Activated T-cell treated with anti-CD3 and anti-CD28 coated beads, Interleukin-2, amount 50 U/mL, for 4 hours (primary cell): ENCODE measurements at places on chromosomes 13 and 19.

DNA sequence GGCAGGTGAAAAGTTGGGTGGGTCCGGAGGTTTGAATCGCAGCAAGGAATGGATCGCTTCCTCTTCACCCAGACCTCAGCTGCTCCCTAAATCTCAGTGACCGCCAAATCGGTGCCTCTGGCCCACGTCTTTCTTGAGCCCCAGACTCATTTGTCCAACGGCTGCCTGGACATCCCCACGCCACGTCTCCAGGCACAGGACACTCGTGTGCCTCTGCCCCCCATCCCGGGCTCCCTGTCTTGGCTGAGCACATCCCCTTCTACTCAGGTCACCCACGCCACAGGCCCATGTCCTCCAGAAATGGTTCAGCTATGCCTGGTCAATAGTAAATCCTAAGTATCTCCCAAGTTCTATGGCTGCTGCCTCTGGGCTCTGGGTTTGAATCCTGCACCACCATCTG is 56.6 kb downstream of the CDADC1 start:
- DNase-seq: no peak

DNA sequence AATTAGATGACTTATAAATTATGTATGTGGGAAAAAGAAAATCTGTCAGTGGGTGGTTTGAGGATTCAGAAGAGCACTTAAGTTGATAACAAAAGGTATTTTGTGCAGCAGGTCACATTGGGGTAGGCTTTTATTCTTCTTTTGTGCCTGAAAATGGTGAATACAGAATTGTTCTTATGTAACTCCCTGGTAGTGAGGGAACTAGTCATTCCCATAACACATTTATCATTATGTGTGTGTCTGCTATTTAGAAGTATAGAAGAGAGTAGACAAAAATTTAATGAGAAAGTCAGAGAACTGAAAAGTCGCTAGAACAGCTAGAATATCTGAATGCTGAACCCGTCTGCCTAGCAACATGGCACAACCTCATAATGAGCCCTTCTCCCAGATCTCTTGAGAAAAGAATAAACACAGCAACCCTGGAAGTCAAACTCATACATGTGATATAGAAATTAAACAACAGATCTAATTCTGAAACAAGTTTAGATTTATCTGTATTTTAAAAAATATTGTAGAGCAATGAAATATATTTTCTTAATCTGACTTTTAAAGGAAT is 111.8 kb upstream of the EDNRB start:
- no peak for DNase-seq

GRCh38 chr13:78593652-78594455 is 9.5 kb downstream of the POU4F1 start:
- no peak for DNase-seq

- DNase-seq: no peak
Measured at GRCh38 chr13:25218019-25218418, 45.9 kb upstream of the AMER2 start.

DNA sequence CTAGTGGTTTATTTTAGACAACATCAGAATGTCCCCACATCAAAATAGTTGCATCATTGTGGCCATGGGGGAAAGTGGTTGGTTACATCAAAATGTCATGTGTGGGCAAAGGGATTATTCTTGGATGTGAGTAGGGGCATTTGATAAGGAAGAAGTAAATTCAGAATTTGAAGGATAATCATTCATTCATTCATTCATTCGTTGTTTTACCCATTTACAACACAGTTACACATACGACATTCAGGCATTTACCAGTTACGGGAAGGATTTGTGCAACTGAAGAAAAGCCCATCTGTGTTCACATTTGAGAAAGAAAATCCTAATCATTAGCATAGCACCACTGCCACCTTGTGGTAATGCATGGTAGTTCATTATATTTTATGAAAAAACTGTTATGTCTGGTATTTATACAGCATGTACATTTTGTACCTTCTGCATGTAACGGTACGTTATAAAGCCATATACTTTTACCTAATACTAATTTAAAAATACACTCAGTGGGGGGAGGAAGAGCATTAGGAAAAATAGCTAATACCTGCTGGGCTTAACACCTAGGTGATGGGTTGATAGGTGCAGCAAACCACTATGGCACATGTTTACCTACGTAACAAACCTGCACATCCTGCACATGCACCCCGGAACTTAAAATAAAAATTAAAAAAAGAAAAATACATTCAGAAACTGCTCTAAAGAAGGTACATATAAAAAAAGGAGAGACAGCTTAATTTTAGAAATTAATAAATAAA is 62.1 kb downstream of the DGKH start:
- DNase-seq: peak; percentile 24

DNA sequence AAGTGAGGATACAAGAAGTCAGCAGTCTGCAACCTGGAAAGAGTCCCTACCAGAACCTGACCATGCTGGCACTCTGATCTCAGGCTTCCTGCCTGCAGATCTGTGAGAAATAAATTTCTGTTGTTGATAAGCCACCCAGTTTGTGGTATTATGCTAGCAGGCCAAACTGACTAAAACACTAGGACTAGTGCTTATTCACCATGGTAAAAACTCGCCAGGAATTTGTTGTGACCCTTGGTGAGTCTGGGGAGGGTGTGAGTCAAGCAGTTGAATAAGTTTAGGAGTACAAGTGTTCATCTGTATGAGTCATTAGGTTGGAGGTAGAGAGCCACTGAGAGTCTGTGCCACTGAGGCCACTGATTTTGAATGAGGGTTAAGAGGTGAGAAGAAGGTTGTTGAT is 3.6 kb downstream of the ZIK1 start:
- DNase-seq: no peak
